Vagina (tissue), 2 donors: ENCODE measurements at places on chromosomes 3 and 15.

DNA sequence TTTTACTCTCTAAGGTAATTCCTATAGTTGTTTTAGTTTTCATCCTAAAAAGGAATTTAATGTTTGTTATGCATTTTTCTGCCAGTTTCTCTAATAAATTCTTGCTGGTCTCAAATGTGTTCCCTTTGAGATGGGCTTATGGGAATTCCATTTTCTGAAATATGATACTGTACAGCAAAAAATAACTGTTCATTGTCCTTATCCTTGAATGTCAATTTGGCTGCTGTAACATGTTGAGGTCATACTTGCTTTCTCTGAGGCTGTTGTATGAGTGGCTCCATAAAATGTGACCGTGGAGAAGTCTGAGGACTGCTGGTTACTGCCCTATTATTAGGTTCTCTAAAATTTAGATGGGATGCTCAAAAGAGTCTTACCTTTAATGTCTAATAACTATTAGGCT lies 266.5 kb downstream of the ADAMTS17 start:
- no peak for DNase-seq

GRCh38 chr15:79948761-79949160 lies 22.2 kb downstream of the BCL2A1 start:
- no peak for DNase-seq

DNA sequence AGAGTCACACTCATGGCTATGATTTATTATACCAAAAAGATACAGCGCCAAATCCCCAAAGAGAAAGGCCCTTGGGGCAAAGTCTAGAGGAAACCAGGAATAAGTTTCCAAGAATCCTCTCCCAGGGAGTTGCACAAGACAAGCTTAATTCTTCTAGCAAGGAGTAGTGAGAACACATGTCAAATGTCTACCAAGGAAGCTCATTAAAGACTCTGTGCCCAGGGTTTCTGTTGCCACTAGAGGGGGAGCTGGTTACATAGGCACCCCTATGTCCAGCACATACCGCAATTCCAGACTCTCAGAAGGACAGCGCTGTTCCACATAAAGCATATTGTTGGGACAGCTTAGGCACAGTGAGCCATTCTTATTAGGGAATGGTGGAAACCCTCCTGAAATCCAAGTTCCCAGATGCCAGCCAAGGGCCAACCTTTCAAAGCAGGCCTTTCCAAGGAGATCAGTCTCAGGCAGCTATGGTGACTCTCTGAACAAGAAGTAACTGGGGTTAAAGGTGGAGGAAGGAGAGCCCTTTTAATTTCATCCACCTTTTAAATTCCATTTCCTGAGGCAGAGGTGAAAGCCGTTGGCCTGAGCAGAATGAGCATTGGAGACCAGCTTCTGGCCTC lies 194.2 kb downstream of the UACA start:
- DNase-seq: peak; percentile 62

DNA sequence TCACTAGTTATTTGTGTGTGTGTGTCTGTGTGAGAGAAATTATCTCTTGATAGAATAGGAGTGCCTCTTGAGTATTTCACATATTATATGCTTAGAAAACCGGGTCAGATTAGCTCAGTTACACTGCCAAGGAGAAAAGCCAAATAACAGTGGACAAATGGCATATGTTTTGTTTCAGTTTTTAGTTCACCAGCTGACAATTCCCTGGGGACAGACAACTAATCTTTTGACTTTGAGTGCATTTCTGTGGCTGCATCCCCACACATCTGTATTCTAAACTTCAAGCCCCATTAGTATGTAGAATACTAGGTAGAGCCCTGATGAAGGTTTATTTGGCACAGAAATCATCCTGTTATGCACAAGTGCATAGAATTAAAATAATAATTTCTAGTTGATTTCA lies 227.7 kb upstream of the CNTN3 start:
- DNase-seq: no peak

GRCh38 chr3:65619888-65620287 lies 418.8 kb downstream of the MAGI1 start:
- DNase-seq: no peak

GRCh38 chr3:177141471-177141870 lies 55.8 kb downstream of the TBL1XR1 start:
- no peak for DNase-seq

DNA sequence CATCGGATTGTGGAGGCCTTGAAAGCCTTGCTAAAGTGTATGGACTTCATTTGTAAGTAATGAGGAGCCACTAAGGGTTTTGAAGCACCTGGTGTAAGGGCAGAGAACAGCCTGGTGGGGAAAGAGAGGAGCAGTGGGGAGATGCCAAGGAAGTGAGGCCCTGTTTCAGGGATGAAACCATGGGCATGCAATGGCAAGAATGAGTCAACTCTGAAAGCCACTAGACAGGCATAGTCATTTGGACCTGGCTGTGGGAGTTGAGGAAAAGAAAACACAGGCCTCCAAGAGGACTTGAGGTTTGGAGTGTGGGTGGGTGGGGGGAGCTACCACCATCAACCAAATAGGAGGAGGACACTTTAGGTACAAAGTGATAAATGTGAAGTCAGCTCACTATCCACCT lies 7.6 kb downstream of the XCR1 start:
- no peak for DNase-seq

GRCh38 chr3:182500289-182500688 lies 293.0 kb upstream of the ATP11B start:
- DNase-seq: no peak

DNA sequence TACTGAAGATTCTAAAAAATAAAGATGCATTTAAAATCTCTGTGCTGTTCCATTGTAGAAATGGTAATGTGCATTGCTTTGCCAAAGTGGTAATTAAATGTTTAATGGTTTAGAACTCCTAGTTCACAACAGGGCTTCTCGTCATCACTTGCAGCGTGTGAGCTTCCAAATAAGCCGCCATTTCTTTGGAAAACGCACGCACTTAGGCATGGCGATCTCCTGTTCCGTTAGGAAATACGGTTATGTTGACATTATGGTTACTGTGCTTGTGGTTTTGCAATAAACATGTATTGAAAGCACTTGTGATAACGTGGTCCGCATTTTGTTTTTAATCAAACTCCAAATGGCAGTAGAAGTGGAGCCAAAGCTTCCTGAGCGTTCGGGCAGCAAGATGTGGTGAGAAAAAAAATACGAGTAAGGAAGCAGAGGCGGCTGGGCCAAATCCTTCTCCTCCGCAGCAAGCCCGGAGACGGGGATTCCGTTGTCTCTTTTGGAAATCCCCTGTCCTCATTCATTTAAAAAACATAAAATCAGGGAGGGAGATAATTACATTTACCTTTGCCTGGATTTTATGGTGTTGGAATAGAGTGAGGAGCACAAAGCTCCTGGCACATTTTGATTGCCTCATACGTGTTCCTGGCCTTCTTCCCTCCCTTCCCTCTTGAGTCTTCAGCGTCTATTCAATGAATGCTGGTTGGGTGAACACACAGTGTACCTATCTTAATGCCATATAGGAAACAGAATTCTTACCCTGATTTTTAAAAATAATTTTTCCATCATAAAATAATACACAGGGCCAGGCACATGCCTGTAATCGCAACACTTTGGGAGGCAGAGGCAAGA lies 97.5 kb downstream of the SLC49A4 start:
- DNase-seq: no peak

DNA sequence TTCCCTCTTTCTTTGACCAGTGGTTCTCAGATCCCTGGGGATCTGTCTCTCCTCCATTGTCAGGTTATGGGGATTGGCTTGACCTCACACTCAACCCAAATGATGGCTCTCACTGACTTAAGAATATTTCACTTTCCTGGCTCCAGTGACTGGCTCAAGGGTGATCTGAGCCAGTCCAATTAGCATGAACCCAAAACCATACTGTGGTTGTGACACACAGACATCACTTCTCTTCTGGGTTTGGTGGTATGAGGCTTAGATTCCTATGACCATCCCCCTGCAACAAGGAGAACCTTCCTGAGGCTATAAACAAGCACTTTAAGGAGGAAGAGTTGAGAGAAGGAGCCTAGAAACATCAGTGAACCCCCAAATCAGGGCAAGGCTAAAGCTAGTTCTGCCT lies 85.8 kb downstream of the KCNAB1 start:
- no peak for DNase-seq

- no peak for DNase-seq
Observed at GRCh38 chr3:16439163-16439847, 74.2 kb downstream of the RFTN1 start.

GRCh38 chr3:54681706-54682105 lies 246.2 kb downstream of the LRTM1 start:
- no peak for DNase-seq

DNA sequence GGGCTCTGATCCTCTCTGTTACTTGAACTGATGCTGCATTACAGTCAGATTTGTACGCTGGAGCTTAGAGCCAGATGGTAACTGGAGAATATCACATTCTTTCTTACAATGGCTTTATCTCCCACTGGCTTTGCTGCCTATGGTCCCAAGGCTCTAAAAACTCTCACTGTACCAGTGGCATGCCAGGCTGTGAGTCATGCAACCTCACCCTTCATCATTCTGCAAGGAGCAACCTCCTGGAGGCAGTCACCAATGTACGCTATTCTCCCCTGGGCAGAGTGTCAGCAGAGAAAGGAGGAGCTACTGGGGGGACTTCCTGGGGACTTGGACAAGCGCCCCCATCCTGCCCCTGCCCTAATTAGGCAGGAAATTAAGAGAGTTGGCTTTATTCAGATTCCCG lies 97.9 kb upstream of the EIF1B start:
- DNase-seq: no peak

GRCh38 chr3:35602395-35602936 lies 36.9 kb upstream of the ARPP21 start:
- DNase-seq: no peak

DNA sequence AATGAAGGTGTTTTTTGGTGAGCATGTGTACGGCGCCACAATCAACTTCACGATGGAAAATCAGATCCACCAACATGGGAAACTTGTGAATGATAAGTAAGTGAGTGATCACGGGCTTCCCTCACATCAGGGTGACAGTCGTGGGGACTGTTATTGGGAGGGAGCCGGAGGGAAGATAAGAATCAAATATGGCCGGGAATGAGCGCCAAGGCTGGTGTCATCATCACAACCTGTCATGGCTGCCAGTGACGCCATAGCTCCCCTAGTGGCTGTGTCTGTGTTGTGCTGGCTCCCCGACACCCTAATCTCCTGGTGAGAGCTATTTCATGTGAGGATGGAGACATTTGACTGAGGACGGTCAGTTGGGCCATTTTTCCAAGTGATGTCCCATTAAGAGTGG lies 168.5 kb downstream of the SV2B start:
- DNase-seq: no peak

DNA sequence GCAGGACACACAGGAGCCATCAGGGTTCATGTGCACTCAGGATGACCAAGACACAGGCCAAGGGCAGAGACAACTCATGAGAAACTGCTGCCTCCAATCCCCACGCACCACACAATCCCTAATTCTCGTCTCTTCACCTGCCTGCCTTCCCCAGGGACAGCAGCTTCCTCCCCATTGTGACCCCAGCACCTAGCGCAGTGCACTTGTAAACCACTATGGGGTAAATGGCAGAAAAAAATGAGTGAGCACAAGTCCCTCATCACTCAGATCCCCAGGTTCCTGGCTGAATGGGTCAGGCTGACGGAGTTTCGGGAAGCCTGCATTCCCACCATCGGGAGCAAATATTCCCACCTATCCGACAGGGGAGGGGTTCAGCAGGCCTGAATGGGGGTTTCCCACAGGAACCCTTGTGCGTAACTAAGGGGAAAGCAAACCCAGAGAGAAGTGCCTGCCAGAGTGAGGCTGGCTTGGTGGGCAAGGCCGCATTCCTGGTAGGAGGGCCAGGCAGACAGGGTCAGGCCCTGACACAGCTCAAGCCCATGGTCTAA lies 18.8 kb downstream of the PLXNB1 start:
- DNase-seq: no peak

DNA sequence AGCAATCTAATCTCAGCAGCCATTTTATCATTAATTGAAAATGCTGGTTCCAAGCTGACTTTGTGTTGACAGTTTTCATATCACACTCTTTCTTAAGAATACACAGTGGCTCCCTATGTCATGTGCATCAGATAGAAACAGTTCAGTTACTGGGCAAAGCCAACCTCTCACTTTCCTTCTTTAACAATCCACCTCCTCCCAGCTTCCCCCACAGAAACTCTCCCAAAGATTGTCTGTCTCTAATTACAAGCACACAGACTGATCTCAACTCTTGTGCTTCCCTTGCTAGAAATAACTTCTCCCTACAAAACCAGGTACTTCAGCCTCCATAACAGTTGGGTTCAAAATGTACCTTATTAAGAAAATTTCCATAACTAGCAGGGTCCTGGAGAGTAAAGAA lies 228.9 kb upstream of the WNT5A start:
- DNase-seq: no peak

DNA sequence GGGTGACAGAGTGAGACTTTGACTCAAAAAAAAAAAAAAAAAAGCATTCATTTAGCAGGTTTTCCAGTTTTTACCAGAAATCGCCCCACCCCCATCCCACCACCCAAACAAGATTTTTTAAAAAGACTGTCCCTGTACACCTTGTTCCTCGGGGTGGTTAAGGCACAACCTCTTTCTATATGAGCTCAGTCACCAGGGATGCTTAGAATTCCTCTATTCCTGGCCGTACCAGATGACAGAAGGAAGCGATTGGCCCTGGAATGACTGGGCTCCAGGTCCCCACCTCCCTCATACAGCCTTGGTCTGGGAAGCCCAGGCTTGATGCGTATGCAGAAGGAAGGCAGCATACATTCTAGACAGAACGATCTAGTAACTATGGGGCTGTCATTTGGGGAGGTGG lies 25.6 kb downstream of the IDH2 start:
- DNase-seq: no peak

- DNase-seq: no peak
Observed at GRCh38 chr3:107543666-107544065, 20.9 kb downstream of the BBX start.

DNA sequence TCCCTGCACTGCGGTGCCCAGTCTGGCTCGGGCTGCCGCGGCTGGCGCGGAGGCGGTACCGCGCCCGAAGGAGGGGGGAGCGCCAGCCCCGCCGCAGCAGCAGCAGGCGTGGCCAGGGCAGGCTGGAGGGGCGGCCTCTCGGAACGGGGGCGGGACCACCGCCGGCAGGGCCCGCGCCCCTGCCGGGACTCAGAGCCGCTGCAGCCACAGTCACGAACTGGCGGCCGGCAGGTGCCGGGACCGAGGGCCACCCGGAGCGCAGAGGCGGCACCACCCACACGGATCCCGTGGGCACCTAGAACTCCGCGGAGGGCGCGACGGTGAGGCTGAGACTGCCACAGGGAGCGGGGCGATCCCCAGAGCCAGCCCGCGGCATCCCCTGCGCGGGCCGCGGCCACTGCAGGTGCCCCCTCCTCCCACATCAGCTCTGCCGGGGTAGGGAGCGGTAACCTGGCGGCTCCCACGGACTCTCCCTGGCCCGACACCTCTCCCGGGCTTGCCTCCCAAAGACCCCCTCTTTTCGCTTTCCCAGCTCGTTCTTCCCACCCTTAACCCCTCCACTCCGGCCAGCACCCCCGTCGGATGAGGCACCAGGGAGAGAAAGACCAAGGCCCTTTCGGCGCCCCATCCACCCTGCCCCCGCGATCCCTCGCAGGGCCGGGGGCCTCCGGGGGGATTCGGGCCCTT lies at the start of gene VWA5B2:
TSS of gene VWA5B2 (plus strand) at position 192 of the 687 bp plus-strand sequence. CDS start 944 bp downstream, outside the sequence.
- no peak for DNase-seq

GRCh38 chr15:59180945-59181600 lies 25.6 kb upstream of the LDHAL6B start:
- DNase-seq: no peak
